ENCODE measurements at places on chromosomes 12 and 14. TPM values are rescaled to one million over a fixed set of nuclear protein-coding genes. Genes with fewer than 3 reads are reported as not detected.

The MGP gene
- not detected for total RNA-seq

The HSPB8 gene
- 54.6 TPM for total RNA-seq

The TMTC1 gene
- 5.0 TPM for total RNA-seq

The SLC17A8 gene
- total RNA-seq, result not detected

GRCh38 chr12:75086091-75087038 is 123.3 kb downstream of the KCNC2 start:
- H3K36me3 ChIP-seq, result no peaks in the 10 kb centered on the region

DNA sequence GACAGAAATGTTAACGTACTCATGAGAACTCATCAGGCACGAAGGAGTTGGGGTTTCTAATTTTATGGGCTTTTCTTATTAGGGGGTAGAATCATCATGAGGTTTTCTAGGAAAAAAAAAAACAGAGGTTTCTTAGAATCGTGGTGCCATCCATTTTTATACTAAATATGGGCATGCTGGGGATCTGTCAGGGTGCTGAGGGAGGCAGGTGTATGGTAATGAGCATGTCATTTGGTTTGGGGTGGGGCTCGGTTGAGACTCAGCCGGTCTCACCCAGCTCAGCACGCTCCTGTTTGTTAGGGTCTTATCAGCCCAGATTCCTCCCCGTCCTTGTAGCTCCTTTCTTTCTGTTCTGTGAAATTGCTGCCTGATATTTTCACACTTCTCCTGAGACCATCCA is 98.2 kb downstream of the DICER1 start:
- H3K27me3 ChIP-seq, result no peaks in the 10 kb centered on the region
- H3K4me1 ChIP-seq, result no peaks in the 10 kb centered on the region
- H3K36me3 ChIP-seq, result no peaks in the 10 kb centered on the region
- no peak overlapping the region for H3K27ac ChIP-seq
- no peak overlapping the region for H3K4me3 ChIP-seq
- DNase-seq, result no peak

- no peak overlapping the region for H3K27ac ChIP-seq
- no peaks in the 10 kb centered on the region for H3K27me3 ChIP-seq
- H3K4me1 ChIP-seq, result no peaks in the 10 kb centered on the region
- peaks cover 11% of the 10 kb centered on the region for H3K36me3 ChIP-seq
Measured at GRCh38 chr14:39025250-39025809, 77.7 kb downstream of the SEC23A start.

DNA sequence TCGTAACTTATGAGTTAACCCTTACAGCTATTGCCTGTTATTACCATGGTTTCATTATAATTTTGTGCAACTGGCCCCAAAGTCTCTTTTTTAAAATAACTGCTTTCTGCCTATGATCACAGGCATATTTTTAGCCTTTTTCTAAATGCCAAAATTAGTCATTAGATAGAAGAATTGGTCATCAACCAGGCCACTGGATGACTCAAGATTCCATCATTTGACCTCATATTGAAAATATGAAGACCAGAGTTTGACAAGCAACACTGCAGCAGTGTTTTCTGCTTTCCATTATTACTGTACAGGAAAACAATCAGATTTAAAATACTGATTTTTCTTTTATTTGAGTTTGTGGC is 54.7 kb upstream of the OTOGL start:
- DNase-seq, result peak; percentile 92
- H3K27me3 ChIP-seq, result no peaks in the 10 kb centered on the region
- H3K27ac ChIP-seq, result peak overlapping the region; percentile 91
- H3K4me3 ChIP-seq, result peak overlapping the region; percentile 24

- H3K27me3 ChIP-seq, result no peaks in the 10 kb centered on the region
- DNase-seq, result peak; percentile 99
- no peaks in the 10 kb centered on the region for H3K36me3 ChIP-seq
- peak overlapping the region; percentile 89 for H3K27ac ChIP-seq
- H3K4me3 ChIP-seq, result no peak overlapping the region
- H3K4me1 ChIP-seq, result peaks cover 16% of the 10 kb centered on the region
Measured at GRCh38 chr12:121992059-121992879, 29.4 kb upstream of the BCL7A start.

DNA sequence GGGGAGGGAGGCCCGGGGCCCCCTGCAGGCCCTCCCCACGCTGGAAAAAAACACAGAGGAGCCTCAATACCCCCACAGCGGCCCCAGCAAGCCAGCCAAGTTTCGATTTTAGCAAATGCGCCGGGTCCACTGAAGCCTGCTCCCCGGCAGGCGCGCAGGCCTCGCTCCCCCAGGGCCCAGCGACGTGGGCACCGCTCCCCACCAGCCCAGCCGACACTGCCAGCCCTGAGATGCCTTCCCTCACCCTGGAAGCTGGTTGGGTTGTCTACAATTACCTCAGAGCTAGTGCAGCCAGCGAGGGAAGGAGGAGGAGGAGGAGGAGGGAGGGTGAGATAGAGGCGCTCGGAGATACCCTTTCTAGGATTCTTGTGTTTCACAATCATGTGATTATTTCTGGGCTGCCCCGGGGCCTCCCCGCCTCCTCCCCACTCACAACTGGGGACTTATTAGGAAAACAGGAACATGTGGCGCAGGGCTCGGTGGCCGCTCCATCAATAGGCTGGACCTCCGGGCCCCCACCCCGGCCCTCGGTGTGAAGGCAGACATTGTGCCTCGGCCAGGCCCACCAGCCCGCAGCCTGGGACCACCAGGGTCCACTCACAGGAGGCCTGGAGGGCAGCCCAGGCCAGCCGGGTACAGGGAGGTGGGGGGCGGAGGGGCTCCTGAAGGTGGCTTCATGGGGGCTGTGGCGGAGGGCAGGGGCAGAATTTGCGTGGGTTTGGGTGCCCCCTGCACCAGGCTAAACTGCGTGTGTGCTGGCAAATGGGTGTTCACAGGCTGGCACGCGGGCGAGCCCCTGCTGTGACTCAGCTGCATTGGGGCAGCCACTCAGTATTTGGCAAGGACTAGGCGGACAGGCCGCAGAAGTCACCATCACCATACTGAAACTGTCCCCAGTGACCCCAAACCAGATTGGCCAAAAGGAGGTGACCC is 109.9 kb downstream of the NCOR2 start:
- H3K36me3 ChIP-seq, result peaks cover 5% of the 10 kb centered on the region
- peaks cover 26% of the 10 kb centered on the region for H3K4me1 ChIP-seq
- H3K27me3 ChIP-seq, result no peaks in the 10 kb centered on the region
- no peak overlapping the region for H3K4me3 ChIP-seq

- H3K27me3 ChIP-seq, result no peaks in the 10 kb centered on the region
- H3K4me3 ChIP-seq, result no peak overlapping the region
- peak overlapping the region; percentile 28 for H3K27ac ChIP-seq
- H3K36me3 ChIP-seq, result peaks cover 6% of the 10 kb centered on the region
- H3K4me1 ChIP-seq, result peaks cover 40% of the 10 kb centered on the region
Measured at GRCh38 chr14:50523271-50524041, 8.9 kb downstream of the MAP4K5 start.

DNA sequence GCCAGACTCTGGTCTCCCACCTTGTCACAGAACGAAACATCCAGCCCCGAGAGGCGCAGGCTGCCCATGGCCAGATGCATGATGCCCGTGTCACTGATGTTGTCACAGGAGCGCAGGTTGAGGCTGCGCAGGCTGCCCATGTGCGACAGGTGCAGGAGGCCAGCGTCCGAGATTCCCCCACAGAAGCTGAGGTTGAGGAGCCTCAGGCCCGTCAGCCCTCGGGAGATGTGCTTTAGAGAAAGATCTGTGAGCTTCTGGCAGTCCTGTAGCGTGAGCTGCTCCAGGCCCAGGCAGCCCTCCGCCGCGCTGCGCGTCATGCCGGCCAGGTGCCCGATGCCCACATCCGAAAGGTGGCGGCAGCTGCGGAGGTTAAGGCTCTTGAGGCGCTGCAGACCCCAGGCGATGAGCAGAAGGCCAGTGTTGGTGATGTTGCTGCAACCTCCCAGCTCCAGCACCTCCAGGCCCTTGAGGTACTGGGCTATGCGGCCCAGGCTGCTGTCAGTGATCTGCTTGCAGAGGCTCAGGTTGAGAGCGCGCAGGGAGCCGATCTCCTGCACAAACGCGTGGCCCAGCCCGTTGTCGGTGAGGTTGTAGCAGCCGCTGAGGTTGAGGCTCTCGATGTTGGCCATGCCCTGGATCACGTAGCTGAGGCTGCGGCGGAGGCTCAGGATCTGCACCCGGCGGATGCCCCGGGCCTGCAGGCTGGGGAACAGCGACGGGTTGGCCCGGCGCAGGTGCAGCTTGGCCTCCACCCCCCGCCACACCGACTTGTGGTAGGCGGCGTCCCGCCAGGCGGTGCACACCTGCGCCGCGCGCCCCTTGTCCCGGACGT is 991 bp downstream of the FBXL14 start:
- no peaks in the 10 kb centered on the region for H3K36me3 ChIP-seq
- peak overlapping the region; percentile 65 for H3K4me3 ChIP-seq
- peaks cover 58% of the 10 kb centered on the region for H3K4me1 ChIP-seq
- H3K27me3 ChIP-seq, result no peaks in the 10 kb centered on the region
- no peak overlapping the region for H3K27ac ChIP-seq

GRCh38 chr12:46451276-46452021 is 78.9 kb upstream of the SLC38A2 start:
- peaks cover 11% of the 10 kb centered on the region for H3K4me1 ChIP-seq
- H3K4me3 ChIP-seq, result no peak overlapping the region
- no peak overlapping the region for H3K27ac ChIP-seq
- no peaks in the 10 kb centered on the region for H3K27me3 ChIP-seq

DNA sequence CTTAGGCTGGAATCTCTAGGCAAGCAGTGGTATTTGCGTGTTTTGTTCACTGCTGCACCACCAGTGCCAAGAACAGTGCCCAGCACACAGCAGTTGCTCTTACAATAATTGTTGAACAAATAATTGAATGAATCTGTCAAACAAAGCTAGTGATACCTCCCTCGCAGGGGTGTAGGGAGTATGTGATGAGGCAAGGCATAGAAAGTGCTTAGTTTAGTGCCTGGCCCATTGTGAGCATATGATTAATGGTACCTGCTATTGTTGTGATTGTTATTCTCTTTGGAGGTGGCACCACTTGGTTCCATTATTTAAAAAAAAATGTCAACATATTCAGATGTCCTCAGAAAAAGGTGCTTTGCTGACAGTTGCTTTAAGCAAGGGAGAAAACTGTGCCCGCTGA is 210.1 kb upstream of the TBX3 start:
- H3K27ac ChIP-seq, result no peak overlapping the region
- no peaks in the 10 kb centered on the region for H3K36me3 ChIP-seq
- no peaks in the 10 kb centered on the region for H3K27me3 ChIP-seq
- H3K4me1 ChIP-seq, result no peaks in the 10 kb centered on the region
- no peak for DNase-seq

GRCh38 chr12:56679883-56680575 is 8.1 kb downstream of the PTGES3 start:
- peaks cover 2% of the 10 kb centered on the region for H3K36me3 ChIP-seq
- no peaks in the 10 kb centered on the region for H3K27me3 ChIP-seq
- H3K4me1 ChIP-seq, result peaks cover 4% of the 10 kb centered on the region
